ENCODE measurements at places on chromosomes 13 and 19.

- peak; percentile 55 for DNase-seq
Observed at GRCh38 chr13:74115133-74115532, 19.1 kb downstream of the KLF12 start.

DNA sequence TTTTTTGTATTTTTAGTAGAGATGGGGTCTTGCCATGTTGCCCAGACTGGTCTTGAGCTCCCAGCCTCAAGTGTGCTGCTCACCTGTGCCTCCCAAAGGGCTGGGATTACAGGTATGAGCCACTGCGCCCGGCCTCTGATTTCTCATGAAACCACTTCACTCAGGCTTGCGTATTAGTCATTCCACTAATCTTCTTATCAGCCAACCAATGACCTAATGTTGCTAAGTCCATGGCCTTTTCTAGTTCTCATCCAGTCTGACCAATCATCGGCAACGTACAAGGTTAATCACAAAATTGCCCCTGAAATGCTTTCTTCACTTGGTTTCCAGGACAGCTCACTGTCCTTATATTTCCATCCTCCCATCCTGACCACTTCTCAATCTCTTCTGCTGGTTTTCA is 605.3 kb upstream of the SLC10A2 start:
- no peak for DNase-seq

DNA sequence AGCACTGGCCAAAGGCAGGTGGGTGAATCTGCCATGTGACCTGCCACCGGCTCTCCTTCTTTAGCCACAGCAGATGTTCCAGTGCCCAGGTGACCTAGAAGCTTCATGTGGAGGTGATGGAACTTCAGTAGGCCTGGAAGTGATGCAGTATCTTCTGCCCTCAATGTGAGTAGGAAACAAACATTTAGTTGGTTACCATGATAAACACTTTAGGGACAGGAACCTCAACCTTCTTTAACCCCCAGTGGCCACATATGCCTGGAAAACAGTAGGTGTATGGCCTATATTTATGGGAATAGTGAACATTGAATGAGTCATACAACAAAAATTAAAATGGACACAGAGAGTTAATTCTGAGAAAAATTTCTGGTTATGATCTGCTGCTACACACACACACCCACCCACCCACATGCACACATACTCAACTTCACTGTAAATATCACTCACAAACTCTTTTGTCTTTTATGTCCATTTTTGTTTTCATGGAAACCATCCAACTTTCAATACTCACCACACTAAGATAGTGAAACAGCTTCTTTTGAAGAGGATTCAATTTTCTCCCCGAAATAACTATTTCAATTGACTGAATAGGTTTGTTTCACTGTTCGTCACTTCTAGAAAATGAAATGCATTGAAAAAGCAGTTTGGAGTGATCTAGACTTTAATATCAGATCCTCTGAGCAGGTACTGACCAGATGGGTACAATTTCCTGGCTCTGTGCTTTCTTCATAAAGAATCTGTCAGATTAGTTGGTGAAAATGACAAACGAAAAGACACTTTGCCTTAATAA is 97.3 kb downstream of the STARD13 start:
- no peak for DNase-seq

DNA sequence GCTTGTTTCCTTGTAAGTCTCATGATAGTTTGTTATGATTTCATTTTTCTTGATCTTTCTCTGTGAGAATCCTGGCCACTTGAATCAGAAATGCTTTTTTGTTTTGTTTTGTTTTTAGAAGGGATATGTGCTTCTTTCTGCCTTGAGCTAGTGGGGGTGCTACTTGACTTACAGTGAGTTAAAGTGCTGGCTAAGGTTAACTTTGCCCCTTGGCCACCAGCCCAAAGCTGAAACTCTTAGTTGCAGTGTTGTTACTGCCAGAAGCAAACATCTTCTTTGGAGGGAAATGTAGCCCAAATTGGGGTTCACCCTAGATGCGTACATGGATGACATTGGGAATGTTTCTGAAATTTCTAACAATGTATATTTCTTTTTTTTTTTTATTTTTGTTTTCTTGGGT is 57.4 kb downstream of the TDRD3 start:
- DNase-seq, result no peak

GRCh38 chr13:103540382-103540765 is 474.2 kb upstream of the SLC10A2 start:
- DNase-seq, result no peak

- no peak for DNase-seq
Observed at GRCh38 chr13:69948016-69948415, 159.6 kb upstream of the ATXN8OS start.

GRCh38 chr13:48909056-48909389 is 66.7 kb upstream of the FNDC3A start:
- no peak for DNase-seq
